ENCODE measurements at places on chromosomes 16 and 17.

GRCh38 chr17:6567528-6568183, 11.3 kb upstream of the PITPNM3 start:
- DNase-seq = no peak

DNA sequence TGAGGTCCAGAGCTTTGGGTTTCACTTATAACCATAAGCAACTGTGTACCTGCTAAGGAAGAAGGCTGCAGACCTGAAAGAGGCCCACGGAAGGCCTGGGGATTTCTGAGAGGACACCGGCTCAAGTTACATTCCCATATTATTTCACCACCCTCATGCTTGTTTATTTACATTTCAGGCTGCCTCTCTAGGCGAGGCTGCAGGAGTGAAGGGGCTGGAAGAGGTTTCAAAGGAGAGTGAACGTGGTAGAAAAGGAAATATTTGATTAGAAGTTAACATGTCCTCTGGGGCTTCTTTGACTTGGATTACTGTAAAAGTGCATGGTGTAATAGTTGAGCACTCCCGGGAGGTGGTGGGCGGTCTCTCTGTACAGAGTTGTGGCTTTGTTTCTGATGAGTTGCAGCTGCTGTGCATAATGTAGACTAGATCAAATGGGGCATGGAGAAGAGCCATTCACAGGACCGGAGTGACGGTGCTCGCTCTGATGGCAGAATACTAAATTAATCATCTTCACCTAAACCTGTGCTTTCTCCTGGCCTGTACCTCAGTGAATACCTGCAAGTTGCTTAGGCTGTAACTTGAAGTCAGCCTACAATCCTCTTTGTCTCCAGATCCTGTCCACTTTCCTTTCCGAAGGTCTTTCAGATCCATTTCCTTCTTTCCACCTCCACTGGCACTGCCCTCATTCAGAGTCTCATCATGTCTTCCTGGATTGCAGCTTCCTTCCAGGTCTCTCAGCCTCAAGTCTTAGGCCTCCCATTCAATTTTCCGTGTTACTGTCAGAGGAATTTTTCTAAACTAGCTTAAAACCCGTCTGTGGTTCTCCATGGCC, 1.9 kb upstream of the CPD start:
- peak; percentile 28 for DNase-seq

DNA sequence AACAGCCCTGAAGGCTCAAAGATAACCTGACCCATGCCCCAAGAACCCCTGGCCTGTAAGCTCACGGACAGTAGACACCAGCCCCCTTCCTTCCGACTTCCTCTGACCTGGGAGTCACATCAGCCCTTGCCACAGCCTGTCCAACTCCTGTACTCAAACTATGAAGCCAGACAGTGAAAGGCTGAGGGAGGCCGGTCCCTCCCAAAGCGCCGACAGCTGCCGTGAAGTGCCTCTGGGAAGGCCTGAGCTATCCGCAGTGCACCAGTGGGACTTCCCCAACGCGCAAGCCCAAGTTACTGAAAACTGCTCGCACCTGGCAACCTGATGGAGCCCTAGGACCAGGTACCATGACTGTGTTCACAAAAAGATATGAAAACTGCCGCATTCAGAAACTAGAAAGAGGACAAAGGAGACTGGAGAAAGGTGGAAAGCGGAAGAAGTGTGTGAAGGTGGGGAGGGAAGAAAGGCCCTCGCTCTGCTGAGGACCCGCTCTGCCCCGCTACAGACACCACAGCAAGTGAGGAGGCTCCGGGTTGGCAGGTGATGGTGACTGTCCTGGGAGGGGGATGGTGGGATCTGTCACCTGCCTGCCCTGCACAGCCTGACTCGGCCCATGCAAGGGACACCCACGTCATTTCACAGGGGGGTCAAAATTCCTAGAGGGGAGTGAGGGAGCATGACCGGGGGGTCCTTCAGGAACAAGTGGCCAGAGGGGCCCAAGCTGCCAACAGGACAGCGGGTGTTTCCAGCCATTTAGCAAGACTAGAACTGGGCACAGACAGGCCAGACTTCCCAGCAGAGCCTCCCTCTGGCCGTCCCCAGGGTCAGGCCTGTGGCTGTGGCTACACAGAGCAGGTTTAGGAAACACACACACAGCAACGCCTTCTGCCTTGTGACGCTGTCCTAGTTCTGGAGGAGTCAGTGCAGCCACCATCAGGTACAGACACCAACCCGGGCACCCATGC, 13.1 kb upstream of the TRAP1 start:
- DNase-seq = no peak

- no peak for DNase-seq
Observed at GRCh38 chr16:66692341-66692740, 4.2 kb downstream of the CMTM4 start.

DNA sequence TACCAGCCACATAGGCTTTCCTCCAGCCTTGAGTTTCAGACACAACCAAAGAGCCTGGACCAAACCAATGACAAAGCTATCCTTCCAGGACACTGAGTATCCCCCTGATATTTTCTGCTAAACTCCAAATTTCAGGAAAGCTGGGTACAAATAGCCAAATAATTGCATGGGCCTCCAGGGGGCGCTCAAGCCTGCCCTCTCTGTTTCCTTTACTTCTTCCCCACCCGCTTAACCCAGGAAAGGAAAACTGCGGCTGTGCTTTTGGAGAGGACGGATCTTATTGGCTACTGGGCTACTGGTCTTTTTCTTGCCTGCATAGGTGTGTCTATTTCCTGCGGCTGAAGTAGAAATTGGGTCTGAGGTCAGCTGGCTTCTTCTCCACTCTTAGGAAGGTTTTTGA, 30.1 kb downstream of the GNGT2 start:
- DNase-seq = peak; percentile 60

GRCh38 chr17:81651692-81652091, 4.7 kb downstream of the PDE6G start:
- peak; percentile 28 for DNase-seq

DNA sequence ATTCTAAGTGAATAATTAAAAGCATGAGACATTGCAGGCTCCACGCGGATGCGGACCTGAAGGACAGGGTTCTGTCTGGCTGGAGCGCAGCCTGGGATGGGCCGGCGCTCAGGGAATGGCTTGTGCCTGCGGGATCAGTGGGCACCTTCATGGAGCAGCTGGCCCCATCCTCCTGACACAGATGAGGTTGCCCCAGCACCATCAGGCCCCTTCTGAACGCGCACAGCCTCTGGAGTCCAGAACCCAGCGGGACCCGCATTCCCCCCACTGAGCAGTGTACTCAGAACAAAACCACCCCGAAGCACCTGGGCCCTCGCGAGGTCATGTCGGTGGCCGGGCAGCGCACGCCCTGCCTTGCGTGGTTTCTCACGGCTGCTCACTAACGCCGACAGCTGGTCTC, 70.5 kb upstream of the CHMP6 start:
- no peak for DNase-seq

DNA sequence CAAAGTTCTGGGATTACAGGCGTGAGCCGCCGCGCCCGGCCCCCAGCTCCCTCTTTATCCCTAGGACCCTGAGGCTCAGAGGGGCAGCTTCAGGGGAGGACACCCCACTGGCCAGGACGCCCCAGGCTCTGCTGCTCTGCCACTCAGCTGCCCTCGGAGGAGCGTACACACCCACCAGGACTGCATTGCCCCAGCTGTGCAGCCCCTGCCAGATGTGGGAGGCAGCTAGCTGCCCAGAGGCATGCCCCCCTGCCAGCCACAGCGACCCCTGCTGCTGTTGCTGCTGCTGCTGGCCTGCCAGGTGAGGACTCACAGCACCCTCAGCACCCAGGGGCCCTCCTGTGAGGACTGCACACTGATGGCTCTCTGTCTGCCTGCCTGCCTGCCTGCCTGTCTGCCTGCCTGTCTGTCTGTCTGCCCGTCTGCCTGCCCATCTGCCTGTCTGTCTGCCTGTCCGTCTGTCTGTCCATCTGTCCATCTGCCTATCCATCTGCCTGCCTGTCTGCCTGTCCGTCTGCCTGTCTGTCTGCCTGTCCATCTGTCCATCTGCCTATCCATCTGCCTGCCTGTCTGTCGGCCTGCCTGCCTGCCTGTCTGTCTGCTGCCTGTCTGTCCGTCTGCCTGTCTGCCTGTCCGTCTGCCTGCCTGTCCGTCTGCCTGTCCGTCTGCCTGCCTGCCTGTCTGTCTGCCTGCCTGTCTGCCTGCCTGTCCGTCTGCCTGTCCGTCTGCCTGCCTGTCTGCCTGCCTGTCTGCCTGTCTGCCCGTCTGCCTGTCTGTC, 5.0 kb downstream of the GCGR start:
- no peak for DNase-seq

GRCh38 chr17:59840329-59841090, 52.2 kb downstream of the TUBD1 start:
- DNase-seq = no peak

- no peak for DNase-seq
Observed at GRCh38 chr17:12492450-12492849, 173.2 kb upstream of the MYOCD start.

GRCh38 chr16:22372882-22373661, 1.3 kb downstream of the CDR2 start:
- no peak for DNase-seq

All from COLO829 (cell line).